Activated T-cell treated with anti-CD3 and anti-CD28 coated beads, Interleukin-2, amount 50 U/mL, for 72 hours (primary cell): ENCODE measurements at places on chromosomes 6 and 20.

DNA sequence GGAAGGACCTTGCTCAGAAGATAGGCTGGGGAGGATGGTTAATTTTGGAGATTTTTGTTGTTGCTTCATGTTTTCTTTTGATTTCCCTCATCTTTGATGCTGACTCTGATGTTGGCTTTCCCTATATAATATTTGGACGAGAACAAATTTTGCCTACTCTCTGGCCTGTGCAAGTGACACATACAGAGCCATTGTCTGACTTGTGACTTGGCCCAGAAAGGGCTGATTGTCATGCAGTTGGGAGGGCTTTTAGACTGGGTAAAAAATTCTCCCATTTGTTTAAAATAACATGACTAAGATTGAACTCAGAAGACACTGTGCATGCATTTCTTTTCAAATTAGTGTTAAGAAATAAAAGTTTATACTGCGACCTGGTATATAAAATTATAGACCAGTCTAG lies 98.6 kb upstream of the SUPT3H start:
- no peak for DNase-seq

DNA sequence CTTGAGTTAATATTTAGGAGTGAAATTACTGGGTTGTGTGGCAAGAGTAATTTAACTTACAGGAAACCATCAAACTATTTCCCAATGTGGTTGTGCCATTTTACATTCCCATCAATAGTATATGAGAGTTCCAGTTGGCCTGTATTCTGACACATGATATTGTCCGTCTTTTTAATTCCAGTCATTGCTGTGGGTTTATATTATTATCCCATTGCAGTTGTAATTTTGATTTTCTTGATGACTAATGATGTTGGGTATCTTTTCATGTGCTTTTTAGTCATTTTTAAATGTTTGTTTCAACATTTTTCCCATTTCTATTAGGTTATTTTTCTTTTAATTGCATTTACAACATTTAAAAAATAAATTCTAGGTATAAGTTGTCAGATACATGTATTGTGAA lies 614.0 kb downstream of the UTRN start:
- no peak for DNase-seq

GRCh38 chr6:135475292-135475886 lies 22.2 kb downstream of the AHI1 start:
- DNase-seq: no peak

DNA sequence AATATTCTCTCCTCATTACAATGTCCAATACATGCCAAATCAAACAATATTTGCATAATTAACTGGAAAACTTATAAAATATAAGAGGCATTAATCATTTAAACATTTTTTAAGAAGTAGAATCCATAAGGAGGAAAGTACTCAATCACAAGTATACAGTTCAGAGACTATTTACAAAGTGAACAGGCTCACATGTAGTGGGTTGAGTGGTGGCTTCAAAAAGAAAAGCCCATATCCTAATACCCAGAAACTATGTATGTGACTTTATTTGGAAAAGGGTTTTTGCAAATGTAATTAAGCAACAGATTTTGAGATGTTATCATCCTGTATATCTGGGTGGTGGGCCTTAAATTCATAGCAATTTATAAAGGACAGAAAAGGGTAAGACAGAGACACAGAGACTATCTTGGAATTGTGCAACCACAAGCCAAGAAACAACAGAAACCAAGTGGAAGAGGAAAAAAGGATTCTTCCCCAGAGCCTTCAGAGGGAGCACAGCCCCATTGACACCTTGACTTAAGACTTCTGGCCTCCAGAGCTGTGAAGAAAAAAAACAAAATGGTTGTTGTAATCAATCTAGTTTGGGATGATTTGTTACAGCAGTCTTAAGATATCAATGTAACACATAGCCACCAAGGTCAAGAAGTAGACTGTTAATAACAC lies 32.7 kb upstream of the CRISP1 start:
- no peak for DNase-seq

GRCh38 chr6:91796603-91797002 lies 1209.7 kb upstream of the MAP3K7 start:
- DNase-seq: no peak

- no peak for DNase-seq
These were observed 1375.6 kb downstream of the EPHA7 start for GRCh38 chr6:92043777-92044176.

DNA sequence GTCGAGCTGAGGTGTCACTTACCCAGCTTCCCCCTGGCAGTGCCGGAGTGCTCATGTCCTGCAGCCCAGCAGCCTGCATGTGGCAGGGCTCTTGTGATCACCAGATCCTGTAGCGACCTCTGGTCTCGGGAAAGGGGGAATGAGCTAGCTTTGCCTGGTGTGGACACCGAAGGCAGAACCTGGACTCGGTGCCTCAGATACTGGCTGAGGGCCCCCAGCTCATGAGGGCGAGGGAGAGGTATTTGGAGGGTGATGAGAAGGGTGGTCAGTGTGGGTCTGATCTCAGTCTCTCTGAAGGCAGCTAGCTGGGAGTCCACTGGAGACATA lies 26.3 kb downstream of the SUN5 start:
- no peak for DNase-seq

GRCh38 chr20:18313411-18313810 lies 25.1 kb downstream of the ZNF133 start:
- no peak for DNase-seq

DNA sequence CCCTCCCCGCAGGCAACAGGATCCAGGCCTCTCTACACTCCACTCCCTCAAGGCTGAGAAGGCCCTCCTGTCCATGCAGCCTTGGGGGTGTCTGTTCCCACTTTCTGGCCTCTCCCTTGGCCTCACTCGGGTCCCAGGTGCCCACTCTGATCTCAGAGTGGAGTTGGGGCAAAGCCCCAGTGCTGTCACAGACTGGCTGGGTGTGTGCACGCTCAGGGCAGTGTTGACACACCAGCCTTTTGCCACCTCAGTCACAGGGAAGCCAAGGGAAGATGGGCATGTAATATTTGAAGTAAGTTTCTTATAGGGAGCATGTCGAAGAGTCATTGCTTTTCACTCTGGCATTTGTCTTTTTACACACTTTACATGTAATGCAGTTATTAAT lies 44.9 kb downstream of the HLA-DRA start:
- no peak for DNase-seq

DNA sequence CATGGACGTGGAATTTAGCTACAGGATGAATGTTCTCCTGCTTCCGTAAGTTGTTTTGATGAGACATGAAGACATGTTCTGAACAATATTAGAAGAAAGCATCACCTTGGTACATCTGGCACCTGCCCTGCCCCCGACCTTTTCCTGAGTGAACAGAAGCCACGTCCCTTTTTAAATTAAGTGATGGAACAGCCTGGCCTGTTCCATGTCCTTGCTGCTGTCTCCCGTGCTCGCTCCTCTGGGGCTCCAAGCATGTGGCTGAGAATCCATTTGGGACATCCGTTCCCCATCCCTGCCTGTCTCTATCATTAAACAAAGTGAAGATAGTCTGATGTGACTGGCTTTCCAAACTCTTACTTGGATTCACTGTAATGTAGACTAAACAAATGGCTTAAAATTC lies 36.4 kb downstream of the ERMARD start:
- no peak for DNase-seq

DNA sequence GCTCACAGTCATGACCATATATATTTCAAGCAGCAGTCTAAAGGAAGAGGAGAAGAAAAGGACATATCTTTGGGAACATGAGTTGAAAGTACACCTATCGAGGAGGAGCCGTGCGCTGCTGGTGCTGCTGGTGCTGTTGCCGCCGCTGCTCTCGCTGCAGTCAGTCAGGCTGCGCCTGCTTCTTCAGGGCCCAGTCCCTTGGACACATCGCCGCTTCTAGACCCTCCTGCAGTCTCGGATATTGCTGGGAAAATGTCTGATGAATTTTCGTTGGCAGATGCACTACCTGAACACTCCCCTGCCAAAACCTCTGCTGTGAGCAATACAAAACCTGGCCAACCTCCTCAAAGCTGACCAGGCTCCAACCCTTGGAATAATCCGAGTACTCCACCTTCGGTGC lies 8.2 kb upstream of the ASCC3 start:
- DNase-seq: no peak

GRCh38 chr20:7702141-7702540 lies 238.1 kb downstream of the HAO1 start:
- DNase-seq: no peak

DNA sequence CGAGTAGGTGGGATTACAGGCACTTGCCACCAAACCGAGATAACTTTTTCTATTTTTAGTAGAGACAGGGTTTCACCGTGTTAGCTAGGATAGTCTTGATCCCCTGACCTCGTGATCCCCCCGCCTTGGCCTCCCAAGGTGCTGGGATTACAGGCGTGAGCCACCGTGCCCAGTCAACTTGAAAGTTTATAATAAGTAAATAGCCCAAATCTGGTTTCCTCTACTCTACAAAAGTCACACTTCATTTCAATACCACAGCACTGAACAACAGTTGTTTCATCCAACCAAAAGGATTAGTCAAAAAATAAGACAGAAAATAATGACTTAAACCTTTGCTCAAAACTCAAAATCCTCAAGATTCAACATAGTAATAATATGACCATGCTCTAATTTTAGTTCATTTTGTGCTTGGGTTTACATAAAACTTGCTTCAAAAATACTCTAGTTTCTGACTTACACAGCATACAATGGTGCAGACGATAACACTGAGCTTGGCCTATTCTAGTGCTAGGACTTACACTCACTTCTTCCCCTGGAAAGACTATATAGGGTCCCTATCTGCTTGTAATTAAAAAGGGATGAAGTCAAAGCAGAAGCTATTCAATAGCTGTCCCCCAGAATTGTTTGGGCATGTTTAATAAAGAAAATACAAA lies 56.7 kb downstream of the NT5E start:
- DNase-seq: peak; percentile 44

DNA sequence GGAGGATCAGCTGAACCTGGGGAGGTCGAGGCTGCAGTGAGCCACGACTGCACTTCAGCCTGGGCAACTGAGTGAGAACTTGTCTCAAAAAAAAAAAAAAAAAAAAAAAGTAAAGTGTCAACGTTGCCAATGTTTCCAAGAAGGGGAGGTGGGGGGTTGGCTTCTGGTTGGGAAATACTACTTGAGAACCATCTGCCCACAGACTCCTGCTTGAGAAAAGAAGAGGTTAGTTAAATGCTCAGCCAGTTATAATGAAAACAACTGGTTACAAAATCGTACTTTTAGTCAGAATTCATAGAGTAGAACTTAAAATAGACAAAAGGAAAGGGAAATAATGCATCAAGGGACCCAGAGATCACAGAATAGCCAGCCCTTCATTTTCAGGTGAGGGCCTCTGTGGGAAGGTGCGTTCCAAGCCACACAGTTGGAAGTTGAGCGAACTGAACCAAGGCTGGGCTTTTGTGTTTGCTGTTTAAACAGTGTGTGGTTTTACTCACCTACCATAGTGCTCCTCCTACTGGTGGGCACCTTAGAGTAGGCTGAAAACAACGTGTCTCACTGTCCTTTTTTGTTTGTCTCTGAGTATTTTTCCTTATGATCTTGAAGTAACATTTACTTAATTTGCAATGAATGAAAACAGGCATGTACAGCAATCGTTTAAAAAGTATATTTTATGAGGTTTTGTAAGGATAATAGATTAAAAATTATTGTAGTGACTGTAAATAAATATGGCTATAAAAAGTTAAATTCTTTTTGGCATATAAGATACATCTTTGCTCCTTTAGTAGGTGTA lies 200.7 kb downstream of the BCAS1 start:
- peak; percentile 84 for DNase-seq

- DNase-seq: peak; percentile 36
These were observed 1.5 kb downstream of the FOXC1 start for GRCh38 chr6:1611322-1611571.

- DNase-seq: no peak
These were observed 47.3 kb downstream of the TP53INP2 start for GRCh38 chr20:34751453-34751852.

DNA sequence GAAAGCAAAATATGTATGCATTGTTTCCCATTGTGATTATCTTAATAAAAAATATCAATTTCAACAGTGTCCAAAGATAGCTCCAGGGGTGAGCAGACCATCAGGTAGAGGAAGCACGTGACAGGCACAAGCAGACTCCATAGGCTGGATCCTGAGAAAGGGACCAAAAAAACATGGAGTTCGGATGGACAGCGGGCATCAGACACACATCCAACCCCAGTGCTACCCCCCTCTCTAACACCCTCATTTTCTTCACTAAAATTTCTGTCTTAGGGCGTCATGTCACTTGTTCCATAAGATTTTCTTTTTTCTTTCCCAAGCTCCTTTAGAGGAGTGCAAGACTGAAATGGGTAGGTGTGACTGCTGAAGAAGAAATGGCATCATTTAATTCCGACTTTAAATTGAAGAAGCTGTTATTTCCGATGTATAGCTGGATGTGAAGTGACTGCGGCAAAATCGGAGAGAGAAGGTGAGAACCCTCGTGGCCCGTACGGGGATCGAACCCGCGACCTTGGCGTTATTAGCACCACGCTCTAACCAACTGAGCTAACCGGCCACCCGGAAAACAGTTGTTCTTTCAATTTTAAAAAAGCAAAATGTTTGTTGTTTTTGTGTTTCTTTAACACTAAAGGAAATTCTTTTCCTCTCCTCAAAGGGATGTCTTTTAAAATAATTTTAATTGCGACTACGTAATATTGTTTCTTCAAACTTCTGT lies 10.3 kb upstream of the PRSS16 start:
- peak; percentile 70 for DNase-seq

- no peak for DNase-seq
These were observed 31.0 kb downstream of the SIRPA start for GRCh38 chr20:1926237-1926636.

GRCh38 chr6:137172734-137173431 lies 561 bp downstream of the IL22RA2 start:
- DNase-seq: no peak

DNA sequence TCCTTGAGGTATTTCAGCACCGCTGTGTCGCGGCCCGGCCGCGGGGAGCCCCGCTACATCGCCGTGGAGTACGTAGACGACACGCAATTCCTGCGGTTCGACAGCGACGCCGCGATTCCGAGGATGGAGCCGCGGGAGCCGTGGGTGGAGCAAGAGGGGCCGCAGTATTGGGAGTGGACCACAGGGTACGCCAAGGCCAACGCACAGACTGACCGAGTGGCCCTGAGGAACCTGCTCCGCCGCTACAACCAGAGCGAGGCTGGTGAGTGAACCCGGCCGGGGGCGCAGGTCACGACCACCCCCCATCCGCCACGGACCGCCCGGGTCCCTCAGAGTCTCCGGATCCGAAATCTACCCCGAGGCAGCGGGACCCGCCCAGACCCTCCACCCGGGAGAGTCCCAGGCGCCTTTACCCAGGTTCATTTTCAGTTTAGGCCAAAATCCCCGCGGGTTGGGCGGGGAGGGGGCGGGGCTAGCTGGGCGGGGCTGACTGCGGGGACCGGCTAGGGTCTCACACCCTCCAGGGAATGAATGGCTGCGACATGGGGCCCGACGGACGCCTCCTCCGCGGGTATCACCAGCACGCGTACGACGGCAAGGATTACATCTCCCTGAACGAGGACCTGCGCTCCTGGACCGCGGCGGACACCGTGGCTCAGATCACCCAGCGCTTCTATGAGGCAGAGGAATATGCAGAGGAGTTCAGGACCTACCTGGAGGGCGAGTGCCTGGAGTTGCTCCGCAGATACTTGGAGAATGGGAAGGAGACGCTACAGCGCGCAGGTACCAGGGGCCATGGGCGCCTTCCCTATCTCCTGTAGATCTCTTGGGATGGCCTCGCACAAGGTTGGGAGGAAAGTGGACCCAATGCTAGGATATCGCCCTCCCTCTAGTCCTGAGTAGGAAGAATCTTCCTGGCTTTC lies 693 bp downstream of the HLA-F start:
- DNase-seq: peak; percentile 71

- DNase-seq: no peak
These were observed 4.5 kb downstream of the ECHDC1 start for GRCh38 chr6:127338936-127339335.
